ENCODE measurements at places on chromosomes 11 and 22.

GRCh38 chr11:210122-210802, 2.8 kb downstream of the RIC8A start:
- no peak for DNase-seq

DNA sequence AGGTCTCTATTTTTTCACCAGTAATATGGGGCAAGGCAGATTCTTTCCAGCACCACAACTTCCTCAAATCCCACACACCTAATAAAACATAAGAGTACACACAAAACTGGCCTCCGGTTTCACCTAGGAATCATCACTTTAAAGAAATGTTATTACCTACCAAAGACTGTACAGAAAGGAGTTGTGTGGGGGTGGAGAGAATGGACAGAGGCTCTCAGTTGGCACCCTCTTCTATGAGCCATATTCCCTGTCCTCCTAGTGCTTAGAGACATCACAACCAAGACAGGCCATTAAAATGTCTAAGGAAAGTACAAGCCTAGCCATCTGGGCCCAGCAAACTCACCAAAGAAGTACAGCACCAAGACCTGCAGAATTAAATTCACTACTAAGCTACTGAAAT, 56.1 kb downstream of the RBFOX2 start:
- DNase-seq = no peak

GRCh38 chr11:117600234-117600783, 196.7 kb downstream of the DSCAML1 start:
- no peak for DNase-seq

GRCh38 chr11:316891-317301, 3.1 kb downstream of the IFITM1 start:
- DNase-seq = no peak

DNA sequence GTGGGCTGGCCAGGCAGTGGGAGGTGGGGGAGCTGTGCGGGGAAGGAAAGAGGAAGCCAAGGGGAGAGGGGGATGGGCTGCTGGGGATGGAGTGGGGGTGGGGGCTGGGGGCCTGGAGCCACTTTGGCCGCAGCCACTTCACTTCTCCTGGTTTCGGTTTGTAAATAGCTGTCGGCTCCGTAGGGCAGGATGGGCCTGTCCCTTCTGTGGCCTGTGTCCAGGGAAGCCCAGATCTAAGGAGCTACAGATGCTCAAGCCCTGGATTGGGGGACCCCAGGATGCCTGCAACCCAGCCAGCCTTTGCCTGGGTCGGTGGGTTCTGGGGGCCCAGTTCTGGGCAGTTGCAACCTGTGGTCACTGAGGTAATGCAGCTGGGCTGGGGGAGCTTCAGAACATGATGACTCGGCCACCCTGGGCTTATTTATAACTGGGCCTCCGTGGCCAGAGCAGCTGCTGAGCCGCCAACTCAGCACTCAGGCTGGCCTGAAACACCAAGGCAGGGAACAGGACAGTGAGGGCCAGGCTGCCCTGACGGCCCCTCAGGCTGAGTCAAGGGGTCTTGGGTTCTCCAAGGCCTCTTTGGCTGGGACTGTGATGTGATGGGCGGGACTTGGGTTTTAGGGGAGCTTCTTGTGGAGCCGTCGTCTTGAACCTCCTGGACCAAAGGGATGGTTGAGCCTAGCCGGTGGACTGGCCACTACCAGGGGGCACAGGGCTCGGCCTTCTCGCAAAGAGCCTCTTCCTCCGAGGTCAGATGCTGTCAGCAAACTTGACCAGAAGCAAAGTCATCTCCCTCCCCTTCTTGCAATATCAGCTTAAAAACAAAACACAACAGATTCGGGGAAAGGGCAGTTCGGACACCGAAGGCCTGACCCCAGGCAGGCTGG, 15.0 kb upstream of the SLC39A13 start:
- DNase-seq = peak; percentile 40

DNA sequence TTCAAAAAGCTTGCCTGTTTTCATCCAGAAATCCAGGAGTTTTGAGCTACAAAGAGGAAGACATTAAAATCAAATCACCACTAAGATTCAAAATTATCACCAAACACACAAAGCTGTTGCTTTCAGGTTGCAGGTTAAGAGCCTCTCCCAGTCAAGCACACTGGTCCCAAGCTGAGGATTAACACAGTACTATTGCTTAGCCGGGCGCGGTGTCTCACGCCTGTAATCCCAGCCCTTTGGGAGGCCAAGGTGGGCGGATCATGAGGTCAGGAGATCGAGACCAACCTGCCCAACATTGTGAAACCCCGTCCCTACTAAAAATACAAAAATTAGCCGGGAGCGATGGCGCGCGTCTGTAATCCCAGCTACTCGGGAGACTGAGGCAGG, 1165.1 kb downstream of the LRRC4C start:
- DNase-seq = no peak

DNA sequence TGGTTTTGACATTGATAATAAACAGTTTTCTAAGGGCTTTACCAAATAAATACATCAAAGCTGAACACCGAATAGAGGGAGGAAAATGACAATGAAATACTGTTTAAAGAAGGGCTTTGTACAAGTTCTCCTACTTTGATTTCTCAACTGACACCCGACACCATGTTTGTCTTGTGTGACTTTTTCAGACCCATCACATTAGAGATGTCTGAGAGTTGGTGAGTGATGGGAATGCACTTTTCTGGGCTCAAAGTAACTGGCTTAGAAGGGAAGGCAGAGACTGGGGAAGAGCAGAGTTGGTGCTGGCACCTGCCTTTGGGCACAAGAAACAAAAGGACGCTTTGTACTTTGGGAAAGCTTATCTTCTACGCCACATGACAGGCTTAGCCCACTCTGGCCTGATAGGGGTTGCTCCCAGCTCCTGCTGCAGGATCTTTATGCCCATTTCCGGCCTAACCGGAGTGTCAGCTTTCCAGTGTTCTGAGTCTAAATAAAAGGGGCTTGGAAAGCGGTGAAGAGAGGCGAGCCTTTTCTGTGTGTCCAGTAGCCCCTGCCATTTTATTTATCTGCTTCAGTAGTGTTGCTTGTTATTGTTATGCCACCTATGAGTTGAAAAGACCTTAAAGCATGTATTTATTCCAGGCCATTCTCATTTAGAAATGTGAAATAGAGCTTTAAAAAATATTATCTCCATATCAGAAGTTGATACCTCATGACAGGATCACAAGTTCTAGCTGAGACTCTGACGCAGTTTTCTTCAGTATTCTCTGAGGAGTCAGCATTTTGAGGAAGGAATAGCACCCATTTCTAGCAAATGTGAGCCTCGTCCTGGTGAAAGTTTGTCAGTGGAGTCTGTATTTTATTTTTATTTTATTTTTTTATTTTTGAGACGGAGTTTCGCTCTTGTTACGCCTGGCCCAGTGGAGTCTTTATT, 24.2 kb downstream of the KREMEN1 start:
- DNase-seq = no peak

- peak; percentile 61 for DNase-seq
These were observed 465.3 kb downstream of the BRD1 start for GRCh38 chr22:49362211-49362839.

DNA sequence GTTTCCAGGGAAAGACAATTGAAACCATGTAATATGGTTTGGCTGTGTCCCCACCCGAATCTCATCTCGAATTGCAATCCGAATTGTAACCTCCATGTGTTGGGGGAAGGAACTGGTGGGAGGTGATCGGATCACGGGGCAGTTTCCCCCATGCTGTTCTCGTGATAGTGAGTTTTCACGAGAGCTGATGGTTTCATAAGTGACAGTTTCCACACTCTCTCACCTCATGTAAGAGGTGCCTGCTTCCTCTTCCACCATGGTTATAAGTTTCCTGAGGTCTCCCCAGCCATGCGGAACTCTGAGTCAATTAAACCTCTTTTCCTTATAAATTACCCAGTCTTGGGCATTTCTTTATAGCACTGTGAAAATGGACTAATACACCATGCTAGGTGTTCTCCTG, 148.3 kb upstream of the CADM1 start:
- DNase-seq = no peak

DNA sequence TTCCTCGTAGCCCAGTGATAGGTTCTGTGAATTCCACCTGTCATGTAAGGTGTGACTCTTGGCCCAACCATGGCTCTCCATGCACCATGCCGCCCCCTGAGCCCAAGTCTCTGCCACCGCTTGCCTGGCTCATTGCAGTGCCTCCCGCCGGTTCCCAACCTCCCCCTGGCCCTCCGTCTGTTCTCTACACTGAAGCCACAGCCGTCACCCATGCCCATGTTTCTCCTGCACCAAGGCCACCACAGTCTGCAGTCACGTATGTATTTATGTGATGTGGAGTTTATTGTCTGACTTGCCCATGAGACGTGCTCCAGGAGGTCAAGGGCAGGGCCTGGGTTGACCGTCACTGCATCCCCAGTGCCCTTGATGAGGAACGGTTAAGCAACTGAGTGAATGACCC, 35.9 kb downstream of the PKNOX2 start:
- no peak for DNase-seq

DNA sequence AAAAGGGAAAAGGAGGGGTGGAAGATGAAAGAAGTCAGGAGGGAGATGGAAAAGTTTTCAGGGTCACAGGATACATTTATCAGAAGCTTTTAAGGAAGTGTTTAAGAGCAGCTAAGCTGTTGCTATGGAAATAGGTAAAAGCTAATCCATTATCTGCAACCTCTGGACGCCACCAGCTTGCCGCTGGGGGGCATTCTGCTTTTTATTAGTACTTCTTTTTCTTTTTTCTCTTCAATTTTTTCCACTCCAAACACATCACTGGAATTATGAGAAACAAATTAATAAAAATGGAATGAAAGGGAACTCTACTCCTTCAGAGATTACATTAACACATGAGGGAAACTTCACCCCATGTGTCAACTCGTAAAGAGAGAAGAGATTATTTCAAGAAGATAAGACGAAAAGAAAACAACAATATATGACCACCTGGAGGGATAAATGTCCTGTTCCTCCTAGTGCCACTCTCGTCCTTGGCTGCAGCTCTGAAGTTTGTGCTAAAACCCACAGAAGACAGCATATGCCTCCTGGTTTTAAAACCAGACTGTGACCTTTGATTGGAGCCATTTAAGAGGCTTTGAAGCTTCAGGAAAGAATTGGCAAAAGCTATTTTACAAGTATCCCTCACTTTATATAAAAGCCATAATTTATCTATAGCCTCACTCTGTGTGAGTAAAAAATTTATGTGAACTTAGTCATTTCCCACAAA, 972.8 kb downstream of the OPCML start:
- no peak for DNase-seq

- peak; percentile 82 for DNase-seq
These were observed 34.1 kb downstream of the MB start for GRCh38 chr22:35582861-35583670.

DNA sequence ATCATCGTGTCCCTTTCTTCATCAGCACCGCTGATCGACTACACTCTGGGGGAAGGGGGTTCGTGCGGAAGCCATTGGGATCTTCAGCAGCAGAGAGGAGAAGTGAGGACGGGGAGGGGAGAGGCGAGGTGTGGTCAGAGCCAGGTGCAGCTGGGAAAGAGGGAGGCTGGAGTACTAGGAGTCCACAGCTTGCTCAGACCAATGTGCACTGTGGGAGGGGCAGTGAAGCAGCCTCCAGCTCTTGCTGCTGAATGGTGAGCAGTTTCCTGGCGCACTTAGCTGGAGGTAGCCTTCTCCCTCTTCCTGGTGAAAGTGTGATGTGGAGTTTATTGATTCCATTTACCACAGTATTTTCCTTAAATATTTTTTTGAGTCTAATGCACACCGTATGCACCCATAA, 99.0 kb upstream of the NECTIN1 start:
- no peak for DNase-seq

GRCh38 chr11:133816146-133816870, 29.0 kb downstream of the SPATA19 start:
- DNase-seq = no peak

DNA sequence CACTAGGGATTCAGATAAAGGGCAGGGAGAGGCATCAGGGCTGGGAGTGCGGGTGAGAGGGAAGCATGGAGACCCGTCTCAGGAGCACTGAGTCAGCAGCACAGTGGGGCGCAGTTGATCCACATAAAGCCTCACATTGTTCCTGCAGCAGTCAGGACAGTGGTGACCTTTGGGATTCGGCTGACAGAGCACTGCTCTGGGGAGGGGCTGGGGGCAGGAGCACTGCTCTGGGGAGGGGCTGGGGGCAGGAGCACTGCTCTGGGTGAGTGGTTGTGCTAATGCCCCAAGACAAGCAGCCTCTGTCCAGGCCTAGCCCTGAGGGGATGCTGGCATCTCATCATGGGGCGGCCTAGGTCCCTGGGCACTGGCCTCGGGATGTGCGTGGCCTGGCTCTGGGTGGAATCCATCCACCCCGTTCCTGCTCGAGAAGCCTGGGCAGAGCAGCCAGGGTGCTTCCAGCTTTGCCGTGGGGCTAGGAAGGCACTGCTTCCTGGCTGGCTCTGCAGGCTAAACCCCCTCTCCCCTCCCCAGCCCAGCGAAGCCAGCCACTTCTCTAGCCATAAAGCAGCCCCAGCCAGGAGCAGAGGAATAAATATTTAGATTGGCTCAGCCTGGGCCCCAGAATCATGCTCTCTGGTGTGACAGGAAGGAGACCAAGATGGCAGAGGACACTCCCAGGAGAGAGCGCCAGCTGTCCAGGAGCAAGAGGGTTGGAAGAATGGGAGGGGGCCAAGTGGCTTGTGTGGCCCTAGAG, 7.3 kb downstream of the OAF start:
- DNase-seq = no peak

DNA sequence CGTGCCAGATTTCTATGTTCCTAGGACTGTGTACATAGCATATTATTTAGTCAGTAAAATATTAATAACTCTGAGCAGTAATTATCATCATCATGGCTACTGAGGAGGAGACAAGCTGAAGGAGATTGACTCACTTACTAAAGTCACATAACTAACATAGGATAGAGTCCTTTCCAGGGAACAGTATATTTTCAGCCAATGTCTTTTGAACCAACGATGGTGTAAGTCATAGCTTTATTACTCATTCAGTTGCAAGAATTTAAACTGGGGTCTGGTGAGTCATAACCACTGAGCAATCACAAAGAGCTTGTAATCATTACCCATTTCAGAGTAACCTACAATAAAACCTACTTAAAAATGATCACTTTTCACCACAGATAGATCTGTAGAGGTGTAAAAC, 1564.8 kb upstream of the TENM4 start:
- peak; percentile 41 for DNase-seq

- DNase-seq = no peak
These were observed 66.3 kb upstream of the CHRM4 start for GRCh38 chr11:46457659-46458424.

- peak; percentile 53 for DNase-seq
These were observed 4.0 kb downstream of the JRKL start for GRCh38 chr11:96393753-96394348.

DNA sequence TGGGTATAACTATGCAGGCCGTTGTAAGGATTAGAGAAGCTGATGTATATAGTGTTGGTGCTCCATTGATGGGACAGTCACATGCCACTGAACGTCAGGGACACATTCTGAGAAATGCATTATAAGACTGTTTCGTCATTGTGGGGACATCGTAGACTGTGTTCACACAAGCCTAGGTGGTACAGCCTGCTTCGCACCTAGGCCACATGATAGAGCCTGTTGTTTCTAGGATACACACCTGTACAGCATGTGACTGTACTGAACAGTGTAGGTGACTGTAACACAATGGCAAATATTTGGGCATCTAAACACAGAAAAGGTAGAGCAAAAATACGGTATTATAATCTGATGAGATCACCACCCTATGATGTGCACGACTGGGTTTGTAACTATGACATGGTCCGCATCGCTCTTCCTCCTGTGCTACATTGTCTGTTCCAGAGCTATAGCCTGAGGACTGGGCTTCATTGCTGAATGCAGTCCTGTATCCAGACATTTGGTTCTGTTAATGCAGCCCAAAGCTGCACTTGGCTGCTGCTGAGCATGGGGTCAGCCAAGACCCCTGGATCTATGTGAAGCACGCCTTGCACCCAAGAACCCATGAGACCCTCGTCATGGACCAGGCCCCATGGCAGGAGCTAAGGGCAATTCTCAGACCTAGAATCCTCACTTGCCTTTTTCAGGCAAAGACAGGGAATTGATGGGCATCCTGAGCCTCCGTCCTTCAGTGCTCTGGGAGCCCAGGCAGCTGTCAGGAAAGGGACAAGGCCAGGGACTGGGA, 51.1 kb upstream of the THY1 start:
- no peak for DNase-seq

Measured in hepatocyte (in vitro differentiated cells).